ENCODE measurements at places on chromosomes 6 and 20.

DNA sequence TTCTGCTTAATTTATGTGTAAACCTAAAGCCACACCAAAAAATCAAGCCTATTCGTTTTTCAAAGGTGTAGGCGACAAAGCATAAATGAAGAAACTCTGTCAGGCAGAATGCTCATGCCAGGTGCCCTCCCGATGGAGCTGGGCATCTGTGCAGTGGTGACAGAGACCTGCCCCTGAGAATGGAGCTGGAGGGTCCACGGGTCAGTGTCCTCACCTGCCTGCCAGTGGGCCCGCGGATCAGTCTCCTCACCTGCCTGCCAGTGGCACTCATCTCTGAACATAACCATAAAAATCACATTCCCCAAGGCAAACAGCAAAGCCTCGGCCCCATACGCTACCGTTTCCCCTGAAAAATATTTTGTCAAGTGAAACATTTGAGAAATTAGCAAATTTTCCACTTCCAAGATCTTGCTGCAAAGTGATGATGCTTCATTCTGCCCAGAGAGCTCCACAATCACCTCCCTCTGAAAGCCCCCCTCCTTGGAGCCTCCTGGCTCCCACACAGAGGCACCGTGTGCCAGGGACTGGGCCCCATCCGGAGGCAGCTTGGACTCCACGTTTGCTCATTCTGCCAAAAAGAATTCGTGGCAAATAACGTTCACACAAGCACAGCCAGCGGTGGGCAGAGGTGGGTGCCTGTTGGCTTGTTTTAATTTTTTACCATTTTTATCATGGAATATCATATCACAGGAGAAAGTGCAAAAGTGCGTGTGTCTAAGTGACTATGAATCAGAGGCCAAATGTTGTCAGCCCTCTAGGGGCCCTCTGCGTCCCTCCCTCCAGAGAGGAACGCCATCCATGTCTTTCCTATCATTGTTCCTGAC is 88.8 kb downstream of the YTHDF1 start:
- DNase-seq = no peak

- DNase-seq = no peak
Measured at GRCh38 chr6:119894811-119895210, 545.2 kb upstream of the MAN1A1 start.

GRCh38 chr6:78908621-78909020 is 41.3 kb downstream of the IRAK1BP1 start:
- peak; percentile 18 for DNase-seq

DNA sequence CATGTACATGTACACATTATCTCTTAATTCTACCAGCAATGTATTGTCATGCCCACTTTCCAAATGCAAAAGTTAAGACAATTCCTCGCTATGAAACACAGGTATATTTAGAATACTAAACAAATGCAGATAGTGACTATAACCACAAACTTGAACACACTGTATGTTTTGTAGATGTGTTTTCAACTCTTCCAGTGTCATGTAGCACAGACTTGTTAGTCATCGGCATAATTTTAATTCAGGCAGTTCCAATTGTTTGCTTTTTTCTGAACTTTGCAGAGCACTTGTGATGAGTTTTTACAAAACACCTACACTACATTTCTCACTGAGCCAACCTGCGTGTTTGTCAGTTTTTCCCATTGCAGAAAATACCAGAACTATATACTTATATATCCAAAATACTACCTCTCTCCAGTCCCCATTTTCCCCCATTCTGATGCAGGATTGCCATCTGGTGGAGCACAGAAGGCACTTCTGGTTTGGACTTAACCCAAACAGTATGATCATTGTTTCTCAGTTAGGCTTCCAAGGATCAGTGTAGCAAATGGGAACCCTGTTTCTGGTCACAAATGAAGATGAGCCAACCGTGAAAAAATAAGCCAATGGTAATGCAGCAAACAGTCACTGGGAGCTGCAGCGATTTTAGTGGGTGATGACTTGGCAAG is 143.4 kb downstream of the ADGRB3 start:
- DNase-seq = peak; percentile 79

GRCh38 chr6:135909737-135910387 is 58.4 kb downstream of the PDE7B start:
- DNase-seq = peak; percentile 79

DNA sequence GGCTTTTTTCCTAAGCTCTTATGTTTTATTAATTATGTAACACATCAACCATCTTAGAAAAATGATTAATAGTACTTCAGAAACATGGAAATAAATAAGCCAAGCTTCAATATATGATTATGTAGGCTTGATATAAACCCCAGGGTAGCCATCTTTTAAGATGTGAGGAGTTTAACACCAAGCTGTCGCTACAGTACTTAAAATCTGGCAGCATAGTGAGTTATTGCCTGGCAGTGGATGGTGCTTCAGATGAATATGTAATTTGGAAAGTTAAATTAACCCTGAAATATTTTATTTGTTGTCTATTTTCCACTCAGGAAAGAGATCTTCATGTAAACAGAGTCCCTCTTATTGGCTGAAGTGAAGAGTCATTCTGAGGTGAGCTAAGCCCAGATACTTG is 339.0 kb upstream of the ZFP64 start:
- no peak for DNase-seq

- no peak for DNase-seq
Measured at GRCh38 chr6:75178757-75179156, 27.1 kb downstream of the COL12A1 start.

GRCh38 chr6:125444006-125444923 is 142.5 kb upstream of the HDDC2 start:
- peak; percentile 79 for DNase-seq

GRCh38 chr20:37991157-37991866 is 41.9 kb downstream of the TTI1 start:
- no peak for DNase-seq

DNA sequence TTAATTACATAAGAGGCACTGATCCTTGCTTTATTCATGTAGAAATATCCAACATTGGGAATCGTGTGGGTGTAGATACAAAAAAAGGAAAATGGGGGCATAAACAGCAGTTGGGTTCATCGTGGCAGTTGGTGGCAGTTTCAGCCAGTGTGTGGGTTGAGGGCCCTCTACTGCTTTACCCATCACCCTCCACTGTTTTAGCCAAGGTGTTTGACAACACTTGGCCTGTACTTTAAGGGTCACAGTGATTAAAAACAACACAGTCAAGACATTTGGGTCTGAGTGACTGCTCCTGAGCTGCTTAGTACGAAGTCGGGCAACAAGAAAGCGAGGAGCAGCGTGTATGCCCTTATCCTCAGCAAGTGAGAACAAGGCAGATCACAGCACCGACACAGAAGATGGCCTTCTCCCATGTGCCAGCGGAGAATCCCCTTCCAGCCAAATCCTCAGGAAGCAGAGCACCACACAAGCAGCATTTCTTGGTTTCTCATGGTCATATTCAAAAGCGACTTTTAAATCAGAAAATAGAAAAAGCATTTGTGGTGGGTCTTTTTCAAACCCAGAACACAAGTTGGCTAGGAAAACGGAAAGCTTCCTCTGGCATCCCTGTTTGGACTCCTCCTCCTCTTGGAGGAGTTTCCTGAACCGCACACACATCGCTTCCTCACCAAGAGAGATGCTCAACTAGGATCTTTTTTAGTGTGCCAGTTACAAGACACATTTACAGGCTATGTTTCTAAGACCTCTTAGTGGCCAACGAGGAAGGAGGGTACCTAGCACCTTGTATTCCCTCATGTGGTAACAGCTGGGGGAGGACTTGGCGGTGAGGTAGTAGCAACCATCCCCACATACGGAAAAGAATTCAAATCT is 23.5 kb downstream of the EIF2S2 start:
- no peak for DNase-seq

- DNase-seq = no peak
Measured at GRCh38 chr20:1280195-1281102, 14.4 kb downstream of the SNPH start.

DNA sequence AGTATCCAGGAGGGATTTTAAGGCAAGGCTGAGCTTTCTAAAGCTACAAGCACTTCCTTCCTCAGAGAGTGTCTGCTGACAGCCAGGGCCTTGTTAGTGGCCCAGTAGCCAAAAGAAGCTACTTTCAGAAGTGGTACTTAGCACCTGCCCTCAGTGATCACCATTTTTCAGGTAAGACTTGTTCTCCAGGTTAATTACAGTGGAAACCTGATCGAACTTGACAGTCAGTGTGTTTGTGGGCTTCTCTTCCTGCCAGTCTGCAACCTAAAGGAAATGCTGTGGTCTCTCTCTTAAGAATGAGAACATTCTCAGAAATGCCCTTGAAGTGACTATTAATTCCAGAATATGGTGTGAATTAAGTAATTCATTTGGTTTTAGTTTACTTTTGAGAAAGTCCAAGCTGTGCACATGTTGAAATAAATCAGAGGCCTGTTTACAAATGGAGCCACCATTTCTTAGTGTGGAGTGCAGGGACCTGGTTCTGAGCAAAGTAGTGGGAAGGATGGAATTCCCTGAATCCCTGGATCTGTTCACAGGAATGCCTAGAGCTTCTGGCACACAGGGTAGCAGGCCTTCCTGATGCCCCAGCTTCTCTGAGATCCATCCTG is 185.3 kb upstream of the AGPAT4 start:
- DNase-seq = no peak

DNA sequence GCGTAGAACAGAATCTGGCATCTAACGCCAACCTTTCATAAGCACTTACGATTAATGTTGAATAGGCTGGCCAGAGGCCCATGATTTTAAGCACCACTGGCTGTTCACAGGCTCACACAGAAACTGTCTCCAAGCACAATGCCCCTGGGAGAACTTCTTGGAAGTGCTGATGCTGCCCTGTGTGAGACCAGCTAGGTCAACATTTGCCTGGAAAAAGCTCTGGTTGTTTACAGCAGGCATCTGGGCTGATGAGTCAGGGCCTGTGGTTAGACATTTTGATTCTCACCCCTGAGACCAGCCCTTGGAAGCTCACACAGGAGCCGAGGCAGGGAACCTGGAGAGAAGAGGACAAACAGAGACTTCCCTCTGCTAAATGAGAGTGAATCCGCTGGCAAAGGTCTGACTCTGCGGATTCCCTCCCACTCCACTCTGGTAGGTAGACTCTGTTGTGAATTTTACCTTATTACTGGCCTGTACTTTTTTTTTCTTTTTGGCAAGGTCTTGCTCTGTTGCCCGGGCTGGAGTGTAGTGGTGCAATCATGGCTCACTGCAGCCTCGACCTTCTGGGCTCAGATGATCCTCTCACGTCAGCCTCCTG is 6.8 kb upstream of the SULF2 start:
- peak; percentile 96 for DNase-seq

DNA sequence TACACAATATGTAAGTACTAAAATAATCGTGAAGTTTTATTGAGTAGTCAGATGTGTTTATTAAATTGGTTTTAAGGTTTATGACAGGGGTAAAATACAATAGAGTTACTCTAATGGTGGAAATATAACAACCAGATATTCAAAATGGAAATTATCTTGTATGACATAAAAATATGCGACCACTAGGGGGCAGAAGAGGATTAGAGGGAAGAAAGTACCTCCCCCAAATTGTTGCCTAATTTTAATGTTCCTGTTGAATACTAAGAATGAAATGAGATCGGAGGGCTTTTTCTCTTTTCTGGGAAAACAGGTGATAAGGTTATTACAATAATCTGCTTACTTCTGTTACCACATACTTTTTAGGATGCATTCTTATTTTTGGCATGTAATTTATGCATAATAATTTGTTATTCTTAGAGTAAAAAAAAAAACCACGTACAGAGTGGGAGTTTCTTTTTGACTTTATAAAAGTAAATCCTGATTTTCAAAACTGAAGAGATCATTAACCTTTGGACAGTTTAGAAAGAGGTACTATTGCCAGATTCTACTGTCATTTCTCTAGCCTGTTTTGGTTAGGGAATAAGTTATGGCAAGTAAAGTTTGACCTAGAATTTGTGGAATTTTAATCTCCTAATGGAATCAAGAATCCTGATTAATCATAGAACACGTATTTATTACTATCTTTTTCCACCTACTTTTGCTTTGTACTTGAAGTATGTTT is 159.2 kb downstream of the CD109 start:
- peak; percentile 84 for DNase-seq

DNA sequence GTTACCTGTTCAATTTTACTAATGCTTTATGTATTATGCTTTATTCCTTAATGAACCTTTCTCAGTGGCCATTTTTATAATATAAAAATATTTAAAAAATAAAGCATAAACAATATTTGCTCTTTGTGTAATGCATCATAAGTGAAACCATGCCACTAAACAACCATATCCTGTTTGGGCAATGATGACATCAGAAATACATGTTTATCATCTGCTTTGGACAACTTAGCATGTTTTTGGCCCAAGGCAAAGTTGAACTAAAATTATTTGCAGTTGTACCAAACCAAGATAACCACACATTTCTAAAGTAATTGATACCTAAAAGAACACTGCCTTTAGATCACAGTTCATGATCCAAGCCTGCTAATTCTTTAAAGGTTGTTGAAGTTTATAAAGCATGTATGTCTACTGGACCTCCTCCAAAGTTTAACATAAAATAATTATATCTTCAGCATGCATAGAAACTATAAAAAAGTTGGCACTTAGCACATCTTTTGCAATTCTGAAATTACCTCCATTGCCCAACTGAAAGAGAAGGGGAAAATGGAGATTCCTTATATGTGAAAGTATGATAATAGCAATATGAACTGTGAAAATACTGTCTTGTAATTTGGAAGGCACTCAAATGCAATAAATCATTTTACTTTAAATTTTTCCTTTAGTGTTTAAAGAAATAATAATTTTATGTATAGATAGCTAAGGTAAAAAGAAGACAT is 325.6 kb upstream of the RUNX2 start:
- no peak for DNase-seq

DNA sequence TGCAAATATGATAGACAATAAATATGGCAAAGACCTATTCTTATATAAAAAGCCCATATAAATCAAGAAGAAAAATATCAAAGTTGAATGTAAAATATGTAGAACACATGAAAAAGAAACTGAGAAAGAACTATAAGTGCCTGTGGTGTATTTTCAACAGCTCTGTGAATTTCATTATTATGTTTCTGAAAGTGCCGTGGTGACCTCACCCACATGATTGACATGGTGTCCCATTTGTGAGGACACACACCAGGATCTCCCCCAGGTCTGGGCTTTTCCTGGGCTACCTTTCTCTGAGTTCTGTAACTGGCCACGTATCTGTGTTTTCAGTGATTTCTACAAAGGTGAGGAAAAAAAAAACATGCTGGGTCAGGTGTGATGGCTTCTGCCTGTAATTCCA is 86.7 kb downstream of the BMP6 start:
- DNase-seq = no peak

DNA sequence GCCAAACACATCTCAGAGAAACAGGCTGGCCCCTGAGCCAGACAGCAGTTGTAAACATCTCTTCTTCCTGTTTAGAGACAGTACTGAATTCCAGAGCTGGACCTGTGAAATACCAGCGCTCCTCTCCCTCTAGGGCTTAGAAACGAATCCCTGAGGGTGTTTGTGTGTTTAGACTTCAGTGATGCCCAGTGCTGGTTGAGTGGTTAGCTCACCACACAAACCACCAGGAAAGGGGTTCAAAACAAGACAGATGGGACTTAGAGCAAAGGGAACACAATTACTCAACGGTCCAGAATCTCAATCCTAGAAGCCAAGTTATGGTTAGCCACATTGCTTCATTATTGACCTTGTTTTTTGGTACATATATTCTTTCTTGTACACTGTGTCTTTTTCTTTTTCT is 108.7 kb upstream of the TMEM170B start:
- peak; percentile 98 for DNase-seq

- no peak for DNase-seq
Measured at GRCh38 chr6:169252505-169253189, 999 bp downstream of the THBS2 start.

GRCh38 chr20:35226884-35227681 is 593 bp downstream of the MMP24 start:
- DNase-seq = peak; percentile 46
